Putamen (tissue), 1 donor: ENCODE measurements at places on chromosomes 11 and 22.

DNA sequence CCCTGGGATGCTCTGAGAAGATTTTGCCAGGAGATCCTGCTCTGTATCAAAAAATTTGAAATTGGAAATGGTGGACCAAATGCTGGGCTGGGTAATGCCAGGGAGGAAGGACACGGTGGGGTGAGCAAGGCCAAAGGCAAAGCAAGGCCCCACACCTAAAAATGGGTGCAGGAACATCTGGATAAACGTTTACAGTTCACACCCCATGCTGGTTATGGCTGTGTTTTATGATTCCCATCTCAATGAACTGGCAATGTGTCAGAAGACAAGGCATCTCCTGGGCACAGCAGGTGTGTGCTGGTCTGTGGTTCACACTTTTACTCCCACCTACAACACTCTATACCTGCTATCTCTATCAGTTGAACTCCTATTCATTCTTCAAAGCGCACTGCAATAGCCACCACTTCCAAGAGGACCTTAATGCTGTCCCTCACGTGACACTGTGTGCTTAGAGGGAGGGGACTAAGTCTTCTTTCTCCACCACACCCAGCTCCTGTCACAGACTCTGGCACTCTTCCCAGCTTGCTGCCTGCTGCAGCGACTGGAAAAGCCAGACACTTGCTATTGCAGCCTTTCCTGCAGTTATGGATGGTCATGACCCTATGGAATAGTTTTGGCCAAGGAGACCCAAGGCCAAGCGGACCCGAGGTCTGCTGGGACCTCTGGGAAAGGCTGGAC, 277.5 kb downstream of the CTTN start:
- no peak for DNase-seq

DNA sequence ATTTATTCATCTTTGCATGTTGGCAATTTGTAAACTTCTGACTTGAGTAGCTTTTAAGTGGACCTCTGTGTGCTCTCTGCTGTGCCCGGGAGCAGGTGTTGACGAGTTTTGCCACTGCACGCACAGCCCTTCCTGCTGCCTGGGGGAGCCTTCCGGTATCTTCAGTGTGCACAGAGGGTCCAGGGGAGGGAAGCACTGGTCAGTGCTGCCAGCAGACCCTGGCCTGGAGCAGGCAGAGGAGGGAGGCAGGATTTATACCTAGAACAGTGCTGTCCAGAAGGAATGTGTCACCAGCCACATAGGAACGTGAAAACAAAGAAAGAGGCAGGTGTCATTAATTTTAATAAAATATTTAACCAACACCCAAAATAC, 403.6 kb downstream of the TBC1D22A start:
- no peak for DNase-seq

DNA sequence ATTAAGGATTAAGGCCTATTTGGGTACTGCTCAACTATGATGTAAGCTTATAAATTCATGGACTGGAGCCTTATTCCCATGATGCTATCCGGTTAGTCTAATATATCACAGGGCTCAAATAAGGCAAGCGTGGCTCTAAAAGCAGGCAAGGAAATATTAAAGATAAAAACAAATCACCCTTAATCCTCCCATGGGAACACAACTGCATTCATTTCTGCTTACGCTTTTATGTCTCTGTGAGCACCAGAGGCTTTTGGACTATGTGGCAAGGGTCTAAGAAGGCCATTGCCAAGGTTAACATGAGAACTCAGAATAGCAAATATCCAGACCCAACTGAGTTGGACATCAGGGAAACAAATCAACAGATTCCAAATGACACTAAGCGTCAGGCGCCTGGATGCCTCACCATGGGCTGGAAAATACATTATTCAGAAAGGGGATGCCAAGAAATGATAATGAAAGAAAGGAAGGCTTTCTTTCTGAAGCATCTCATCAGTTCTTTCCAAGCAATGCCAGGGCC, 138.1 kb downstream of the SLC1A2 start:
- DNase-seq = no peak

GRCh38 chr11:79331203-79331901, 109.5 kb downstream of the TENM4 start:
- DNase-seq = no peak

- DNase-seq = peak; percentile 83
Observed at GRCh38 chr11:65506772-65507505, 8.1 kb downstream of the MALAT1 start.

DNA sequence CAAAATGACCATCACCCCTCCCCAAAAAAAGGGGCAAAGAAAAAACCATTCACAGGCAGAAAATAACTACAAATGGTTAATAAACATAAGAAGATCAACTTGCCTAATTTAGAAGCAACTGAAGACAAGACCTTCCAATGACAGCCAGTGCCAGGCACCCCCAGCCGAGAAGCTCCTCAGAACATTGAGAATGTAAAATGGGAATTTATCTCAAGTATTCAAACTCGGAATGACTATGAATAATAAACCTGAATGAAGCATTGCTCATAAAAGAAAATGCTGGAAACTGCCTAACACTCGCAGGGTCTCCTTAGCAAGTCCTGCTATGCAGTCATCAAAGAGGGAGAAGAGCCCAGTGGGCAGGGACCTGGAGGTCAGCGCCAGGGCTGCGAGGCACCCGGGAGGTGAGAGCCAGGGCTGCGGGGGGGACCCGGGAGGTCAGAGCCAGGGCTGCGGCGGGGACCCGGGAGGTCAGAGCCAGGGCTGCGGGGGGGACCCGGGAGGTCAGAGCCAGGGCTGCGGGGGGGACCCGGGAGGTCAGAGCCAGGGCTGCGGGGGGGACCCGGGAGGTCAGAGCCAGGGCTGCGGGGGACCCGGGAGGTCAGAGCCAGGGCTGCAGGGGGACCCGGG, 23.2 kb upstream of the MOB2 start:
- DNase-seq = no peak

DNA sequence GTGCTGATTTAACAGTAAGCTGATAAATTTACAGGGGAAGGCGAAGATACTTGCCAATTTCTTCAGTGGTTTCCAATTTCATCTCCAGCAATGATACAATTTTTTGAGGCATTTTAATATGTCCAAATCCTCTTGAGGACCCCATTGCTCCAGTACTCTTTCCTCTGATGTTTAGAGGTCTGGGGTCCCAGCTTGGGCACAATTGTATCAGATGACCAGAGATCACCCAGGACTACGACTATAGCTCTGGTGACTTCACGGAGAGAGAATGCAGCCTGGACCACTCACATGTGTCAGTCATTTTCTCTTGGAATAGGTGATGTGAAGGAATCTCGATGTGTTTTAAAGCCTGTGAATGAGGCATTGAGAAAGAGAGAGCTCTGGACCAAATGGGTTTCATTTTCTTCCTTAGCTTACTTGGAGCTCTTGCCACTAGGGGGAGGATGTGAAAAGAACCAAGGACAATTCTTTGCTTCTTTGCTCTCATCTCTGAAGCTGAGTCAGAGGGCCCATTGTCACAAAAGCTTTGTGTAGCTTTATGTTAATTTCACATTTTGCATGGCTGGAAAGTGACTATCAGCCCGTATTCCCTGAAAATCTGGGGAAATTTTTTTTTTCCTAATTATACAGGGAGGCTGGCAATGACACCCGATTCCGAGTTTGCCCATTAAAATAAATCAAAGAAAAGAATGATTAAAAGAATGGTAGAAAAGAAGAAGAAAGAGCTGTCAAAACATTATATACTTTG, 6.7 kb upstream of the CCDC90B start:
- DNase-seq = peak; percentile 90

DNA sequence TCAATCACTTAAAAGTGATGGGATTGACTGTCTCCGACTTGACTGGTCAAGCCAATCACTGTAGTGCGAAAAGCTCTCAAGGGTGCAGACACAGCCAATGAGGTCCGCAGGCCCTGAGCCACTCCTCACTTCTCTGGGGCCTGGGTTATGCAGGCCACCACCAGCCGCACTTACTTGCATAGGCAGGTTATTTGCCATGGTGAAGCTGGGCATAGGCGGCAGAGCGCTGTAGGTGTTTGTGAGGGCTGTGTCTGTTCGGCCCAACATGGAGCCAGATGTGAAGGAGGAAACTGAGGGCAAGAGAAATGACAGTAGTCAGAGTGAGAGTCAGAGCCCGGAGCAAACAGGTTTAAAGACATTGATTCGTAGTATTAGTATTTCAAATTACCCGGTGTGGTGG, 17.9 kb downstream of the PAX6 start:
- no peak for DNase-seq

DNA sequence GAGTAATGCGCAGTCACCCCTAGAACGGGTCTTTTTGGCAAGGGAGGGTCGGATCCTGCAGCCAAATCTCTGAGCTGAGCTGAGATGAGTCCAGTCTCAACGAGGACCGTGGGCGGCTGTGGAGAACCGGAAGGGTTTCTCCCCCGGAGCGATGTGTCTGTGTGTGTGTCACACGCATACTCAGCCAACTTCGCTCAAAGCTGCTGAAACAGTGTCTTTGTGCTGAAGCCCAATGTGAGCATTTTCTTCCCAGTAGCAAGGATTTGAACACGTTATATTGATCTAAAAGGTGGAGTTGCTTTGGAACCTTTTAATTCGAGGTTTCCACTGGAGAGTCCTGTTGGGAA, 1.4 kb upstream of the CELSR1 start:
- DNase-seq = no peak
